ENCODE measurements at places on chromosomes 12 and 14.

GRCh38 chr14:89504602-89505313 is 87.7 kb upstream of the FOXN3 start:
- DNase-seq, result peak; percentile 46

- no peak for DNase-seq
Observed at GRCh38 chr12:109088818-109089217, 4.5 kb downstream of the ALKBH2 start.

DNA sequence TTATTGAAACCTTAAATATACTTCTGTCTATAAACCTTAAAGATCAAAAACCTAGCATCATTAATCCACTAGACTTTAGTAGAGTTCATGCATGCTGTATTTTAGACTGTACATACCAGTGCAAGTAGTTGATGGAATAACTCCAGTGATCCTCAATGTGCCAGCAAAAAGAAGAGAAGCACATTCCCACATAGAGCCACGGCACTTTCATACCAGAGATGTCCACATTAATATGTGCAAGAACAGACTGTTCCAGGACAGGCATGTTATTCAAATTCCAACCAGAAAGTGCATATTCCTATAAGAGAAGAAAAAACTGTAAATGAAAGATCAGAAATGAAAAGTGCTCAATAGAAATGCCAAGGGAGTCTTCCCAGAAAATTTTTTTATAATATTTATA is 55.0 kb downstream of the KDM5A start:
- DNase-seq, result no peak

DNA sequence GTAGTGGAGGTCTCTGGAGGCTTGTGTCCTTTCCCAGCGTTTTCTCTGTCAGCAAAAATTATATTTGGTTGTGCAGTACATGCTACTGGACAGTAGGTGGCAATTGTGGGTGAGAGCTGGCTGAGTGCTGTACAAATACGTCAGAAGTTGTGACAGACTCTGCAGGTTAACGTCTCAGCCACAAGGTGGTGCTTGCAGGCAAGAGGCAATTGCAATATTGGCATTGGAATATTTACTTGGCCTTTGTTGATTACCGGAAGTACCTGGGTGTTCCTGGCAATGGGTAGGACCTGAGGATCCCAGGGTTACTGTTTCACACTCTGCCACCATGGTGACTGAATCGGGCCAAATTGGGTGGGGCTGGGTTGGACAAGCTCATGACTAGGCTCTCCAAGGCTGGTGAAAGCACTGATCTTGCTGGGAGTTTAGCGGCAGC is 333.9 kb upstream of the LMO3 start:
- no peak for DNase-seq

DNA sequence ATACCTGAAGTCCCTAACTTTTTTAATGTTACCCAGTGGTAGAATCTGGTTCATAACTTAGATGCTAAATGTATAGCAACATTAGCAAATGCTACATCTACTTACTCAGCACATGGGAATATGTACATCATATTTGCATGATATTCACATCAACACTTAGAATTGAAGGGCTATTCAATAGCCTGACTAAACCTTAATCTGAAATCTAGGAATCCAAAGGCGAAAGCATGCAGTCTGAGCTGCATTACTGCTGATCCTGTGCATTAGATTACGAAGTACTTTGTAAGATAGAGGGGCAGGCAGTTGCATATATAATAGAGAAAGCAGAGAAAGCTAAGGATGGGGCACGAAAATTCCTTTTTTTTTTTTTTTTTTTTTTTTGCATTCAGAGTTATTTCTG is 40.4 kb downstream of the SLC38A4 start:
- DNase-seq, result no peak

DNA sequence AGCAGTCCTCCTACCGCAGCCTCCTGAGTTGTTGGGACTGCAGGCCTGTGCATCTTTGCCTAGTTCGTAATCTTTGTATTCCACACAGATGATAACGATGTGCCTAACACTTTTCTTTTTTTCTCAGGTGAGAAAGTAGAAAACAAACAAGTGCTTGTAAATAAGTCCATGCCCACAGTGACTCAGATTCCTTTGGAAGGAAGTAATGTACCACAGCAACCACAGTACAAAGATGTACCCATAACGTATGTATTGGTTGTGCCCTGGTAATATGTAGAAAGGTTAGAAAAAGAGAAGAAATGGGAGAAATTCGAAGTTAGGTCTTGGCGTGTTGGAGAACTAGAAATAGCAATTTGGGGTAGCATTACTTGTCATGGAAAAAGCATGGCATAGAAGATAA is 101.6 kb downstream of the POLR3B start:
- no peak for DNase-seq

DNA sequence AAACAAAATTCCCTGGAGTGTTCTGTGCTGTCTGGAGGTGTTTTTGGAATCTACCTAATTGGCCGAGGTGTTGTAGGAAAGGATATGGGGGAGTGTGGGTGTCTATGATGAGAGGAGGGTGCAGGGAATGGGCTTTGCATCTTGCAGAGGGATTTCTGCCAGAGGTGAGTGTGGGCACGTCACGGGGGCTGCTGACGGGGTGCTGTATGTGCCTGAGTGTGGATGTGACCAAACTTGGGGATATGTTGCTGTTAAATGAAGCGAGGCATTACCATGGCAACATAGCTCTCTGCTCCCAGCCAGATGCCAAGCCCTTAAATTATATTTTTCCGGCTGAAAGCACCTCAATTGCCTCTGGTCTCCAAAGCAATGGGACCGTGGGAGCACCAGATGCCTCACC is 44.3 kb upstream of the SPTLC2 start:
- no peak for DNase-seq

GRCh38 chr14:54713379-54713778 is 146.5 kb downstream of the SAMD4A start:
- no peak for DNase-seq

DNA sequence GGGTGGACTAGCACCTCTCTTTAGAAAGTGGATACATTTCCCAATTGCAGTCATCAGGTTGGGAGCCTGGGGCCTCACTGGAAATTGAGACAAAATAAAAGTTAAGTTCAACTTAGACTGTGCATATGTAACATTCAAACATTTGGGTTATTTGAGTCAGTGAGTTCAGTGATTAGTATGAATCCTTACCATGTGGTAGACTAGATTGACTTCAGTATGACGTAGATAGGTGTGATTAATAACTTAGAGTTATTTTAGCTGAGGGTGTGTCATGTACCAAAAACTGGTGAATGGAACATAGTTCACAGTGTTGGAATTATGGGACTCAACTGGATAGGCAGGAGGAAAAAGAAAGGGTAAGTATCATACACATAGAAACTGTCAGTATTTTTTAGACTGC is 8.0 kb upstream of the SSTR1 start:
- no peak for DNase-seq

All from activated naive CD8-positive, alpha-beta T cell treated with anti-CD3 and anti-CD28 coated beads, Interleukin-2, amount 10 ng/mL, durations not matched to agents 7 days and 5 days (primary cell).